ENCODE measurements at places on chromosomes 11 and 22.

GRCh38 chr11:57406337-57406904 lies 16.0 kb upstream of the PRG2 start:
- DNase-seq = peak; percentile 93

- DNase-seq = no peak
Measured at GRCh38 chr11:114152785-114153184, 93.3 kb downstream of the ZBTB16 start.

- peak; percentile 50 for DNase-seq
Measured at GRCh38 chr11:126391970-126392632, 36.6 kb downstream of the ST3GAL4 start.

GRCh38 chr11:121930004-121930965 lies 185.7 kb downstream of the BLID start:
- peak; percentile 87 for DNase-seq

- DNase-seq = peak; percentile 39
Measured at GRCh38 chr11:102312667-102313066, 4.6 kb upstream of the BIRC3 start.

- peak; percentile 57 for DNase-seq
Measured at GRCh38 chr11:8802251-8802650, 108.7 kb upstream of the AKIP1 start.

DNA sequence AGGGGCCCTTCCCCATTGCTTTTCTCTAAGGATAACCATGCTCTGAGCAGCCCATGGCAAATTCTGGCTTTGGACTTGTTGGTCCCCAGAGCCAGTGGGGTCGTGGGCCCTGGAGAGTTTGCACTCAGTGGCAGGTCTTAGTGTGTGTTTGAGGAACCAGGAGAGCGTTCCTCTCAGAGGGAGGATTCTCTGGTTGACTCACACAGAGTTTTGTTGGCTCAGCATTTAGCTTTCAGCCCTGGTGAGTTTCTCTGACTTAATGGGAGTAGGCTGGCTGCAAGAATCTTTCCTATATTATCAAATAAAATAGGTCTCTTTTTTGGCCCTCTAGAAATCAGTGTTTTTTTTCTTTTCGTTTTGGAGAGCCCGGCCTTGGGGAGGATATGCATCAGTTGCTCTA lies 20.9 kb downstream of the ST14 start:
- DNase-seq = peak; percentile 87

GRCh38 chr11:67255864-67256263 lies 10.4 kb upstream of the GRK2 start:
- no peak for DNase-seq

DNA sequence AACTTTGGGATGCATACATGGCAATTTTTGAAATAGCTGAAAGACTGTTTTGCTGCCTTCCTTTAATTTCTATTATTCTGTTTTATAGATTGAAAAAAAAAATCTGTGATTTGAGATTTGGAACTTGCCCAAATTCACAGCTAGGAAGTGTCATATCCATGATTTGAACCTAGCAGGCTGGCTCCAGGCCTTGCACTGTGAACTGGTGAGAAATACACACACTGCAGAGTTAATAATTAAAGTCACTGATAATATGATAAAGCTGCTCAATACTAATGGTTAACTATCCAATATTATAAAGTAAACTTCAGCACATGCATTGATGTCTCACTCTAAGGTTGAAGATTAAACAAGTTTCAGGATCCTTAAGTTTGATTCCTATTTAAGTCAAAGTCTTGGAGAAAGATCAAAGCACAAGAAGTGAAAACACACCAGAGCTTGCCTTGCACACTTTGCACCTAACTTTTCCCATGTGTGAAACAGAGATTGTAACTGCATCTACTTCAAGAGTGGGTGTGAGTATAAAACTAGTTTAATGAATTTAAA lies 150.6 kb upstream of the CCDC179 start:
- no peak for DNase-seq

GRCh38 chr11:124841201-124841600 lies 24.0 kb upstream of the ROBO3 start:
- DNase-seq = peak; percentile 19

- no peak for DNase-seq
Measured at GRCh38 chr22:30361916-30362650, 5.3 kb downstream of the CCDC157 start.

DNA sequence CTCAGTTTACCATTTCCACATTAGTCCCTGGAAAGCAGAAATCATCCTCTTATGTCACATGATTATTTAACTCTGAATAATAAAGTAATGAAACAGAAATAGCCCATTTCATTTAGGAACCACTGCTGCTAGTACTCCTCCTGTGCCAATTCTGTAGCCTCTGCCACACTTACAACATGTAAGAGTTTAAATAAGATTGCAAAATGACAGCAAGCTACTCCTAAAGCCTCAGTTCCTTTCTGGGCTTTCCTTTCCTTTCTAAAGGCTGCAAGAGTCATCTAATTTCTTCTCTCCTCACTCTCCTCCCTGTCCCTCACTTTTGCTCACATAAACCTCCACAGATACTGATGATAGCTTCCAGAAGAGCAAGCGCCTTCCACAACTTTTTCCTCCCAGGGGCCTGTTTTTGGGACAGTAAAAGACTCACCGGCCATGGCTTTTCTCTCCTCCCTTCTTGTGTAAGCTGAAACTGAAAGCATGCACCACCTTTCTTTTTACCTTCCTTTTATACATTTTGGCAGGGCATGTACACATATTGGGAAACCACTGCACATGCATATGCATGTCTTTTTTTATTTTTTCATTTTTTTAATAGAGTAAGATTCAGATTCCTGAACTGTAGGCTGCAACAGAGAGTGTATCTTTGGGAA lies 38.5 kb downstream of the CARD18 start:
- peak; percentile 80 for DNase-seq

Data from suppressor macrophage treated with lipopolysaccharide for 1 hour (primary cell).